NCI-H1417 treated with DMSO at 0.1 percent for 48 hours (cell line): ENCODE measurements at places on chromosomes 1 and 21.

GRCh38 chr1:60133000-60133673, 59.6 kb upstream of the C1orf87 start:
- no peak for DNase-seq

- no peak for DNase-seq
These were observed 23.3 kb downstream of the SLC6A17 start for GRCh38 chr1:110173466-110174105.

DNA sequence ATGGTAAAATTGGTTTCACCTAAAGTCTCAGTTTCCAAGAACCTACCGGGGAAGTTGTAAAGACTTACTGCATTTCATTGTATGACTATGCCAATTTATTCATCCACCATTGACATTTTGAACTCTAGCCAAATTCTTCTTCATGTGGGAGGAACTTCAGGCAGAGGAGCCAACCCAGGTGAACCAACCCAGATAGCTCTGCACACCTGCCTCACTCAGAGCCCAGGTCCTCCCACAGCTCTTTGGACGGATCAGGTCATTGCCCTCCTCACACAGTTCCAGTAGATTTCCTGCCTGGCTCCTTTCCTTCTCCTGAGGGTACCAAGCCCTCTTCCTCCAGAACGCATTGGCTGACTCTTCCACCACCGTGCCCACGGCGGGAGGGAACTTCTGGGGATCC, 121.7 kb downstream of the DTL start:
- DNase-seq: no peak

- no peak for DNase-seq
These were observed 1.3 kb downstream of the PLA2G2E start for GRCh38 chr1:19922015-19922688.

DNA sequence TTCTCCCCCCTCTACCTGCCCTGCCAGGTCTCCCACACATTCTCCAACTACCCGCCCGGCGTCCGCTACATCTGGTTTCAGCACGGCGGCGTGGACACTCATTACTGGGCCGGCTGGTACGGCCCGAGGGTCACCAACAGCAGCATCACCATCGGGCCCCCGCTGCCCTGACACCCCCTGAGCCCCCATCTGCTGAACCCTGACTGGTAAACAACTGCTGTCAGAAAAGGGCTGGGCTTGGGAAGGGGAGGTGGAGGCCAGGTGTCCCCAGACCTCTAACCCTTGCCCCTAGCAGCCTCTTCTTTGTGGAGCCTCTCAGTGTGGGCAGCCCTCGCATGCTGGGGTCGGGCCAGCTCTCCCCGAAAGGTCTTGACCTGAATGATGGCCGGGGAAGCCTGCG, 2.9 kb upstream of the FBXO6 start:
- DNase-seq: no peak

DNA sequence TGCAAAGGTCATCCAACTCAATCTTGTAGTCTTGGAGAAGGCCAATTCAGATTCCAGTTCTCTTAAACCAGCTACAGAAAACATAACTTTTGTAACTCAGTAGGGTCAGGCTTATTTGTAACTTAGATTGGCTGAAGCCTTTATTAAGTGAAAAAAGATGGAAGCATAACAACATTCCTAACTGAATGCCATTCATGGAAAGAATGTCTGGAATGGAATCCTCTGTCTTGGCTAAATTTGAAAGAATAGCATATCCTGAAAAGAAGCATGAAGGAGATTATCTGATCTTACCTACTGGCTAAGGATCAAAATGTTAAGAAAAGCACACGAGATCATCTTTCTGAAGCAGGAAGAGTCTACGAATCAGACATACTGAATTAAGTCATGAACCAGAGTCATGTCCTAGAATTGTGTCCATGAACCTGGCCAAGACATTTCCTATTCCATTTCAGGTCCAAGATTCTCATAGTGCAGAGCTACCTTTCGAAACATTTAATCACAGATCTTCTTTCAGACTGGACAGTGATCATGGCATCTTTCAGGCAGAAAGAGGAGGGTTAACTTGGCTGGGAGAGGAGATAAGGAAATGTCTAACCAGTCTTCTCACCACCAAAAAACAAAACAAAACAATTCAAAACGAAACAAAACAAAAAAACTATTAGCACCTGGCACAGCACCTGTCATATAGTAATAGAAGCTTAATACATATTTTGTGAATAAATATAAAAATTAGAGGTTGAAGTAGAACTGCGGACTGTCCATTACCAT, 75.6 kb downstream of the XCL2 start:
- DNase-seq: no peak

- DNase-seq: no peak
These were observed 134.6 kb upstream of the BARHL2 start for GRCh38 chr1:90851711-90852050.

GRCh38 chr1:198030682-198031081, 113.5 kb downstream of the LHX9 start:
- no peak for DNase-seq

DNA sequence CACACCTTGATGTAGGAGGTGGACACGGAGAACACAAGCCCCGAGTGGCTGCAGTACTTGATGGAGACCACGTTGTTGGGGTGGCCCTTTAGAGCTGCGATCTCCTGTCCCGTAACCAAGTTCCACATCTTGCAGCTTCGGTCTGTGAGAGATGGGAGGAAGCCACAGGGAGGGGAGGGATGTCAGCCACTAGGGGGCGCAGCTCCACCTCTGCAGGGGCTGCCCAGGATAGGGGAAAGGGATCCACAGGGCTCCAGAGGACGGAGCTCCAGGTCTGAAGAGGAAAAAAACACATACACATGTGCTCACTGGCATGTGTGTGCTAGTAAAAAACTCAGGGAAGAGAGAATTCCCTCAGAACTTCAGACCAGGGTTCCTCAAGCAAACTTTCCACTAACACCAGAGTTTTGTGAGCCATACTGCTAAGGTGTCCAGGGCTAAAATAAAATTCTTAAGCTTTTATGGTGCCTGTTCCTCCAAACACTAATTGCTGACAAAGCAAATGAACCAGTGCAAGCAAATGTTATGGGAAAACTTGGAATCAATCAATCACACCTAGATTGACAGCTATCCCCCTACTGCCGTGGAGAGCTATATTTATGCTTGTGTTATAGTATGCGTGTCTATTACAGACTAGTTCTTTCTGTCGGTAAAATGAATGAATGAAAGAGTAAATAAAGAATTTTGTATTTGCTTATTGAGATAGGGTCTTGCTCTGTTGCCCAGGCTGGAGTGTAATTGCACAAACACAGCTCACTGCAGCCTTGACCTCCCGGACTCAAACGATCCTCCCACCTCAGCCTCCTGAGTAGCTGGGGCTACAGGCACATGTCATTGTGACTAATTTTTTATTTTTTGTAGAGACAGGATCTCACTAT, 43.7 kb downstream of the KIF21B start:
- DNase-seq: no peak

DNA sequence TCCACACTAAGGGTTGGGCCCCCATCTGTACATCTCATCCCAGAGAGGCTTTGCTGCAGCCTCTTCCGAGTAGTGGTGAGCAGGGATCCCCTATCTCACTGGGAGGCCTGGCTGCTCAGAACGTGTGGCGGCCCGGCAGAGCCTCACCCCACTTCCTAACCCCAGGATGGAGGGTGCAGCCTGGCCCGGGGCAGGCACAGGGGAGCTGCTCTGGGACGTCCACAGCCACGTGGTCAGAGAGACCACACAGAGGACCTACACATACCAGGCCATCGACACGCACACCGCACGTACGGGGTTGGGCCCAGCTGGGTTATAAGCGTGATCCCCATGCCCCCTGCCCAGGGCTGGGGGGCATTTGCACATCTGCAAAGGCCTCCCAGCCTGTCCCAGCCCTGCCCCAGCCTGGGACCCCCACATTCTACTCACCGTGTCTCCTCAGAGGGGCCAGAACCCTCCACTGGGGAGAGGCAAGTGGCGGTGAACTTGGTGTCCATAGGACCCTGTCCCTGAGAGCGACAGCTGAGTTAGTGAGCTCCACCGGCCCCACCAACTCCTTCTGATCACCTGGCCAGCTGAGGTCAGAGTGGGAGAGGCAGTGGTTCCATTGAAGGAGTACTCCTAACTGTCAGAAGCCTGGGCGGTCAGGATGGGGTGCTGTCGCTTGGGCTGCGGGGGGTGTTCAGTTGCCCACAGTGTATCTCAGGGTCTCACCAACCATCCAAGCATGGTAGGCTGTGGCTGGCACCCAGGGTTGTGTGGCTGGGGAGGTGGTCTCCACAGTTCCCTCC, 41.2 kb downstream of the TRIM11 start:
- no peak for DNase-seq
